BE2C (cell line): ENCODE measurements at places on chromosomes 2 and 18.
A peak's percentile ranks its signal among the peaks of the same experiment; 100 is the strongest.

GRCh38 chr2:190980630-190981209, 33.3 kb downstream of the STAT1 start:
- no peak for DNase-seq

GRCh38 chr2:24510771-24511170, 19.7 kb downstream of the NCOA1 start:
- DNase-seq: no peak

GRCh38 chr2:235098269-235098668, 146.5 kb downstream of the SH3BP4 start:
- DNase-seq: no peak

DNA sequence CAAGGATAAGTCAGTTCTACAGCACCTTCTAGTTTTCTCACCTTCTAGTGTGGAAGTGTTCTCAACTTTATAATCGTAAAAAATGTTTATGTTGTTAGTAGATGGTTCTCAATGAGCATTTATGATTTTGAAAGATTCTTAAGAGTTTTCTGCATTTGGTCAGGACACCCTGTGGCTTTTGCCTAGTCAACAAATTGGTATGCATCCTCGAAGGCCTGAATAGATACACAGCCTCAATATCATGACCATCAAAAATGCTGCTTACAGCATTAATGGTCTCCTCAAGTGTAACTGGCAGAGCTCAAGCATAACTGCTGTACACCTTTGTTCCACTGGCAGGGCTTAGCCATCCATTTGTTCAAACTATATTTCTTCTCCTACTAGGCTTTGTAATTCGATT, 96.7 kb downstream of the CRACDL start:
- DNase-seq: no peak

- no peak for DNase-seq
Observed at GRCh38 chr2:120597595-120598193, 138.0 kb upstream of the GLI2 start.

DNA sequence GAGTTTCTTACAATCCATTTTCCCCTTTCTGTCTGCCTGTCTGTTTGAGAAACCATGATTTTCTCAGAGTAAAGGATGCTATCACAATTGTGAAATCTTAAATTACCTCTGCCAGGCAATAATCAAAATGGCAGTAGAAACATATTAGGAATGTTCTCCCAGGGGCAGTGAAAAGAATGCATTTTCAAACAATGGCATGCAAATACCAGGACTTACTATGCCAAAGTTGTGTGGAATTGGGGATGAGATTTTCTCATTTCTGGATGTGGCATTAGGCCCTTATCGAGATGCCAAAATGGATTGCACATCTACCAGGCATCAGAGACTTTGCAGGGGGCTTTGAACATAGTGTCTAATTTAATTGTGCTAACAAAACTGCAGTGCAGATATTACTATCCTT, 821.4 kb downstream of the RNF144A start:
- no peak for DNase-seq

DNA sequence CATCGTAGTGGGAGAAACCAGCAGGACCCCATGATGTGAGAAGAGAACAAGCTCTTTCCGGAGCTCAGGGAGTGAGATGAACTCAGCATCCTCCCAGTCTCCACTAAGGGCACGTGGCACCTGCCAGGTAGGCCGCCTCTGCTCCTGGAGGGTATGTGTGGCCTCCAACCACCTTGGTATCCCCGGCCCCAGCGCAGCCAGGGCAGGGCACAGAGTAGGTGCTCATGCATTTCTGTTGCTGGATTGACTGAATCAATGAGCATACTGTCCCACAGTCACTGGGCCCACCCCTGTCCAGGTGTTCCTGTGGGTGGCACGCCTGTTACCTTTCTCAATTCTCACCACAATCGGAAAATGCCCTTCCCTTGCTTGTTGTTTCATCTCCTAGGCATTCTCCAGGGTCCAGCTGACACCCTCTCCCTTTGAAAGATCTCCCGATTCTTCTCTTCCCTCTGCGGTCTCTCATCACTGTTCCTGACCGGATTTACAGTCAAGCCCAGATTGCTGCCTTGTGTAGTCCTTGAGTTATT, 138.5 kb upstream of the SMAD2 start:
- no peak for DNase-seq

DNA sequence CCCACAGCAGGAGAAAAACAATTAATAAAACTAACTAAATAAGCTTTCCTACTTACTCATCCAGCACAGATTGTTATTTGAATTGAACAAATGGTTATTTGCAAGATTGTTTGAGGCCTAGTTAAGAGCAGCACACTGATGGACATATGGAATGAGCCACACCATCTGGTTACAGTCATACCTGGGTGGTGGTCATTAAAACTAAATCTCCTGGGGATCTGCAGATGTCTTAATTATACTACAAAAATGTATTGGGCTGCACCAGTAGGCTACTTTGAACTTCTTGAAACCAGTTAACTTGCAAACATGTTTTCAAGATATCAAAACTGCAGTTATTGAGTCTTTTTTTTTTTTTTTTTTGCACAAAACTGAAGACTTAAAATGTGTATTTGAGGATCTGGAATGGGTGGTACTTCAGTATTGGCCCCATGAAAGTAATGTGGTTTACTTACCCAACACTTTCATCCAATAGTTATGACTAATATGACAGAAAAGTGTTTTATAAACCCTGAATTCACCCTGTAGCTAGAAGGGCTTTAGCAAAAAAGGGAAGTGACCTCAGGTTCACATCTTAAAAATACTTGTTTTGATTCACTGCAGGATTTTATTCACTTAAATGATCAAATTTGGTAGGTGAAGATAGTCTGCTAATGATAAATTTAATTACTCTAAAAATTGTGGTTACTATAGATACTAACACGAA, 10.8 kb downstream of the AGFG1 start:
- no peak for DNase-seq

DNA sequence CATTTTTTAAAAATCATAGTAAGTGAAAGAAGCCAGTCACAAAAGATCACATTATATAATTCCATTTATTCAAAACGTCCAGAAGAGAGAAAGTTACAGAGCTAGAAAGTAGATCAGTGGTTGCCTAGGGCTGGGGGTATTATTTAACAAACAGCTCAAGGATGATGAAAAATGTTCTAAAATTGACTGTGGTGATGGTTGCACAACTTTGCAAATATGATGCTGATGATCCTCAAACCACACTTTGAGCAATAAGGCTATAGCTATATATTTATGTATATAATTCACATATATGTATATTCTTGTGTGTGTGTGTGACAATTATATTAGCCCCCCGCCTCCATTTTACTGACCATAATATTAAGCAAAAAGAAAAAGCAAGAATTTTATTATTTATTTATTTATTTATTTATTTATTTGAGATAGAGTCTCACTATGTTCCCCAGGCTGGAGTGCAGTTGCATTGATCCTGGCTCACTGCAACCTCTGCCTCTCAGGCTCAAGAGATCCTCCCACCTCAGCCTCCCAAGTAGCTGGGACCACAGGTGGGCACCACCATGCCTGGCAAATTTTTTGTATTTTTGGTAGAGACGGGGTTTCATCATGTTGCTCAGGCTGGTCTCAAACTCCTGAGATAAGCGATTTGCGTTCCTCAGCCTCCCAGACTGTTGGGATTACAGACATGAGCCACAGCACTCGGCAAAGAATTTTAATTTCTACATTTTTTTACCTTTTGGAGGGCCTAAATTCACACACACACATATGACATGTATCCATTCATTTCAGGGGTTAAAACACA, 1.9 kb downstream of the WDR12 start:
- DNase-seq: no peak

DNA sequence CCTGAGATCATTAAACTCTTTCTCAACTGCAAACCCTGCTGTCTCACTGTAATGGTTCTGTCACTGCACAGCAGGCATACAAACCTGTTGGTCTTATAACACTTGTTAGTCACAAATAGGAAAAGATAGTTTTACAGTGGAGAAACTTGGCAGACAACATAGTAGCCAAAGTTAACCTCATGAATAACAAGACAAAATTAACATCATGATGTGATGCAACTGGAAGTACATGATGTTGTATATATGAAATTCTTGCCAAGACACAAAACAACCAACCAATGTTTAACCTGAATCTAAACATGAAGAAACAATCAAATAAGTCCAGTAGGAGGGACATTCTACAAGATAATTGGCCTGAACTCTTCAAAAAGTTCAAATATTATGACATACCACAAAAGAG, 189.3 kb downstream of the RNF152 start:
- no peak for DNase-seq

DNA sequence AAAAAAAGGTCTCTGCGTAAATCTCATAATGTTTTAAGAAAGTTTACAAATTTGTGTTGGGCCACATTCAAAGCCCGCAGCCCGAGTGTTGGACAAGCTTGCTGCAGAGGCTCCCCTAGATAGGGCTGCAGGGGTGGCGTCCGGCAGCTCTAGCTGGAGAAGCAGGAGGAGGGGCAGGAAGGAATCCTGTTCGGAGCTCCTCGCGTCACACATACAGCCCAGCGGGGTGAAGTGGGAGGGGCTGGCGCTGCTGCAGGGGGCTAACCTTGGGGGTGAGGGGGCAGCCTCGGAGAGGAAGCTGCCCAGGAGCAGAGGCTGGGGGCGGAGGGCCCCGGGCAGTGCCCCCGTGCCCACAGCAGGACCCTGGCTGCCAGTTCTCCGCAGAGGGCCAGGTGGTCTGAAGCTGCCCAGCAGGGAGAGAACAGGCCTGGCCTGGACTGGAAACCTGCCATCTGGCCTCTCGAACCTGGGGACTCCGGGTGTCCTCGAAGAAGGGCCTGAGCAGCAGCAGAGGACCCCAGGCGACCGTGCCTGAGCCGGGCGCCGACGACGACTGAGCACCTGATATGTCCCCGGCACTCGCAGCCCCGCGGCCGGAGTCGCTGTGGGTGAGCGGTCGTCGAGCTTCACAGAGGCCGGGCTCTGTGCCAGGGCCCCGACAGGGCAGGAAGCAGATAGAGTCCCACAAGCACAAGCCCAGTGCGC, 2.6 kb upstream of the GPR35 start:
- peak; percentile 81 for DNase-seq
